Hippocampal formation (tissue), 2 donors: ENCODE measurements at places on chromosomes 1 and 21.

GRCh38 chr21:45042664-45043161 is 31.7 kb upstream of the ADARB1 start:
- DNase-seq, result no peak

DNA sequence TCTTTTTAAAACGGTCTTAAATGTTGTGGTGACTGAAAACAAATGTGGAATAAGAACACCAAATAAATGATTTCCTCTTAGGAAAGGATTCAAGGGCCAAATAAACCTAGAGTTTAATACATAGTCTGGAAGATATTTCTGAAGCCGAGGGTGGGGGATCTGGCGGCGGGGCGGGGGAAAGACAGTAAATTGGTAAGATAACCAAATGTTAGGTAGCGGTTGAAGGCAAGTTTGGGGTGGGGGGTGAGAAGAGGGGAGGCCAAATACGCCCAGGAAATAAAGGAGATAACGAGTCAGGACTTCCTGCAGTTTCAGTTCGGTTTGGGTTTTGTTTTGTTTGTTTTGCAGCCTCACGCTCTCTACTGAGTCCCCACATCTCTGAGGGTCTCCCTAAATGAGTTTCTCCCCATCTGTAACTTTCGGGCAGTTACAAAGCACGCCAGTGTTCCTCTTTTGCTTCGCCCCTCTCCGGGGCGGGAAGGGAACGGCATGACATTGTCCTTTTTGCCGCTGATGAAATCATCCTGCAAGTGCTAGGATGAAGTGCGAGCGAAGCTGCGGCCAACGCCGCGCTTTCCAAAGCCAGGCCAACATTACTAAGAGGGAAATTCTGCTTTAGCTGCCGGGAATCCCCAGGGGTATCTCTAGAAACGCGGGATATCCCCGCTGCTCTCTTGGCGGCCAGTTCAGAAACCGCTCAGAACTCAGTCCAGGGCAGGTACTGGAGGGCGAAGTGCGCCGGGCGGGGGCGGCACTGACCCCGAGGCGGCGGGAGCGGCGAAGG is 844 bp downstream of the NIBAN1 start:
- DNase-seq, result no peak

GRCh38 chr1:41733725-41734124 is 185.0 kb downstream of the HIVEP3 start:
- DNase-seq, result no peak

DNA sequence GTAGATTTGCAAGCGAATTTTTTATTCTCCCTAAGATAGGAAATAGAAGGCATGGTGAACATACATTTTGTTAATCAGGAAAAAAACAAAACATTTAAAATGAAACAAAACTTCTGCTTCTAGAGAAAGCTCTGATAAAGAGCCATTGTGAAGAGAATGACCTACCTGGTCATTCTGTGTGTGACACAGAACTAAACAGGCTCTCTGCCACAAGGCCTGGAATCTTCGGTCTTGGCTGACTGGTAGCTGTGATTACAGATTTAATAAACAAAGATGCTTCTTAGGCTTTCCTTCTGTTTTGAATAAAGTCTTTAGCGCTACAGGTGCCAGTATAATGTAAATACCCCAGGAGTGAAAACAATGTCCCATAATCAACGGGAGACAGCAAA is 22.1 kb downstream of the SLC35D1 start:
- no peak for DNase-seq
